Activated CD4-positive, alpha-beta T cell treated with anti-CD3 and anti-CD28 coated beads, Interleukin-2, amount 50 U/mL, for 1 hour (primary cell): ENCODE measurements at places on chromosomes 1 and 21.
A peak's percentile ranks its signal among the peaks of the same experiment; 100 is the strongest.

- no peak for DNase-seq
Observed at GRCh38 chr1:99369154-99369553, 104.9 kb downstream of the PLPPR4 start.

- no peak for DNase-seq
Observed at GRCh38 chr1:168976267-168976666, 130.2 kb upstream of the ATP1B1 start.

DNA sequence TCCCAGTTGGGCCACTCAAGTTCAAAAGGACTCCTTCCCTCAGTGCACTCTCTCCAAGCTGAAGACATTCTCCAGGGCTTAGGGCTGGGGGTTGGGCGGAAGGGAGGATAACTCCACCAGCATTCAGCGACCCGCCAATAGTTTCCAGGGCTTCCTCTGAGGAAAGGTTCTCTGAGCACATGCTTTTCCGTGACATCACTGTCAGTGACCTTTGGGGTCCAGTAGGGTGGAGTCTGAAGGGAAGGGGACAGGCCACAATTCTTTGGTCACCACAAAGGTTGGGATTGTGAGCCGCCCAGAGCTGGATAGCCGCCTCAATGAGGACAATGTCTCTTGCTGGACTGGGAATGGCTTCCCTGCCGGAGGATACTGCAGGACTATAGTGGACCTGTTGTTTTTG lies 22.8 kb upstream of the RXRG start:
- no peak for DNase-seq

DNA sequence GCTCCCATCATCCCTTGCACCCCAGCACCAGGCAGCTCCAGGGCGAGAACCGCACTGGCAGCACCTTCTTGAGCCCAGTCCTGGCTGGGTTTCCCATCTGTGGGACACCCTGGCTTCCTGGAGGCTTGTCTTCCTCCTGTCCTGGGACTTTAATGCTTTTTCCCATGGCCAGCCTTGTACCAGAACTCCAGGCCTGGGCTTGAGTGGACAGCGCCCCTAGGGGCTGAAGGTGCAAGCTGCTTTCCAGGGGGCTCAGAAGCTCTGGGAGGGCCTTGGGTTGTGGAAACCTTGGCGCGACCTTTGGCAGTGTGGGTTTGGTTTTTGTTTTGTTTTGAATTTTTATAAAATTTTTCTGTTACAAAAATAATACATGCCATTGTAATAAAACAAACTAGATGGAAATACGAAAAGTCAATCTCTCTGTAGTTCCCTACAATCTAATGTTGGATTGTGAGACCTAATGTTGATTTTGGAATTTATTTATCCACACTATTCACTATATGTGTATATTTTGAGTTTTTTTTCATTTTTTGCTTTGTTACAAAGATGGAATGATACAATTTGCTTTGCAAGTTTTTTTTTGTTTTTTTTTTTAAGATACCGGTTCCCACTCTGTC lies 33.8 kb upstream of the RPL11 start:
- DNase-seq = peak; percentile 30

GRCh38 chr1:114545315-114545714 lies 34.3 kb upstream of the TRIM33 start:
- no peak for DNase-seq

DNA sequence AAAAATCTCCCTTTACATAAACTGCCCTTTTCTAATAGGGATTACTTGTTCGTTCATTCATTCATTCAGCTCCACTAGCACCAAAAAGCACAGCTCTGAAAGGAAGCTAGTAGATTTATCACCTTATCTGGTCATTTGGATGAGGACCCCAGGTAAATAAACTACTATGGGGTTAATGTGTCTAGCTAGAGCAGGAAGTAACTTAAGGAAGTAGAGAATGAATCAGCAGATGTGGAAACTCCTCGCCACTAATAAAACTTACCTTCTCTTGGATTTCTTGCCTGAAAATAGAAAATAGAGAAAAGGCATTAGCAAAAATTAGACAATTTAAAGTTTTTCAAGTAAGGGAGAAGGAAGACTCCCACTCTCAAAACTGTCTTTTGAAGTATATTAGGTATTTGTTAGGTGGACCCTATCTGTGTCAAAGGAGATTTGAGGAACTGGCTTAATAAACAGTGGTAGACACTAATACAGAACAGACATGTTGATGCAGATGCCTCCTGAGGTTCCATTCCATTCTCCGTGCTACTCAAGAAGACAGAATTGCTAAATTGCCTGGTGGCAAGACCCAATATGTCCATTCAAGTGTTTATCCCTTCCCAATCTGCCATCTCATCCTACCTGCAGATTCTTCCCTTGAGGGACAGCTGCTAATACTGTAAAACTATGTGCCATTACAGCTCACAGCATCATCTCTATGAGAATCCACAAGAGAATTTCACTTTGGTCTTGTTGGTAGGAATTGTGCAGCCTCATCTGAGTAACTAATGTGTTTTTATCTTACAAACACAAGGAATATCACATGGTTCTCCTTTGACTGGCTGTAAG lies 14.9 kb downstream of the SELL start:
- DNase-seq = no peak

DNA sequence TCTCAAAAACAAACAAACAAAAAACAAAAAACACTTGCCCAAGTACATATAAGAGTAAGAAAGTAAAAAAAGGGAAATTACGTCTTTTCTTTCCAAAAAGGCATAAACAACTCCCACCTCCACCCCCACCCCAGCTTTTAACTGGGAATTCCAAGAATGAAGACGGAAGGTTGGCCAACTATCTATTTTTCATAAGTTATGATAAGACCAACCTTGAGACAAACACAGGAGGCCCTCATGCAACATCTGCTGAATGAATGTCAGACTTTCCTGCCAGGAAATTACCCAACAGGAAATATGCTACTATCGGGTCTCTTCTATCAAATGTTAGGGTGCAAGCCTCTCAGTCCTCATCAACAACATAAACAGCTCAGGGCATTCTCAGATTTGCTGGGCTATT lies 1.9 kb downstream of the BSDC1 start:
- no peak for DNase-seq

DNA sequence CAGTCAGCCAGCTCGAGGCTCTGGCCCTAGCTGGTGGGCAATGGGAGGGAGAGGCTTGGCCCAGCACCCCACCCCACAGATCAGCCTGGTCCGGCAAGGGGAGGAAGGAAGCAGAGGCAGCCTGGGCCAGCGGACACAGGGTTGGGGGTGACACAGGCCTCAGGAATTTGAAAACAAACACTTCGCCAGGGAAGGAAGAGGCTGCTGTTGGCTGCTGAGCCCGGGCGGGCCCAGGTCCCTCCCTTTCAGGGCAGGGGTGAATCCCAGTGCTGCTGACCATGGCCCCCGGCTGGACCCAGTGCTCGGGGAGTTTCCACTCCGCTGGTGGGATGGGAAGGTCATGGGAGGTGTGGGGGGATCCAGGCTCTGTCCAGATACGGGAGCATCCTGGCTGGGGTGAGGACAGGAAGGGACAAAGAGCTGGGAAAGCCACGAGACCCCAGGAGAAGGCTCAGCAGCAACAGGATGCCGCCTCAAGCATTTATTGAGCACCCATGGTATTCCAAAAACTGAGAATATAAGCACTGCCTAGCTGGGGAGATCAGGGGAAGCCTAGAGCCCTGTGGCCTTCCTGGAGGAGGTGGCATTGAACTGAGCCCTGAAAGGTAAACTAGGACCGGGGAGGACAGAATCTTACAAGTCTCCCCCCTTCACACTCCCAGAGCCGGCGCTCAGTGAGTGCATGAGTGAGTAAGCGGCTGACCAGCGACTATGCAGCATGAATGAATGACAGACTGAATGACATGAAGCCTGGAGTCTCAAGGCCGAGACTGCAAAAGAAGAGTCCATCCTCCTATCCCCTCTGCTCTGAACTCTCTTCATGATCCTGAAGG lies 26.2 kb upstream of the EPHA2 start:
- DNase-seq = no peak

- DNase-seq = no peak
Observed at GRCh38 chr1:54365847-54366246, 40.3 kb downstream of the SSBP3 start.

- DNase-seq = no peak
Observed at GRCh38 chr1:53740621-53741105, 1.7 kb upstream of the GLIS1 start.

DNA sequence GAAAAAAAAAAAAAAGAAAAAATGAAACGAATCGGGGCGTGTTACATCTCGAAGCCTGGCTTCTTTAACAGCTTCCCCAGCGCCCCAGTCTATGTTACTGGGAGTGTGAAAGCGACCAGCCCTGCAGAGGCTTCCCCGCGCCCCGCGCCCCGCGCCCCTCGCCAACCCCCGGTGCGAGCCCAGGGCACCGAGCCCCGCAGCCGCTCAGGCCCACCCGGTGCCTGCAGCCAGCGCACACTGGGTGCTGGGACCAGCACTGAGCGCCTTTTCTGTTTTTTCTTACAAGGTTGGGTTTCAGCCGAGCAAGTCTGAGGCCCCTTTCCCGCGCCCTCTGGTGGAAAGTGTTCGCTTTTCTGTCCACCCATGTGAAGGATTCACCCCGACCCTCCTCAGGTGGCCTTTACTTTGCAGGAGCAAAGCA lies 42.1 kb upstream of the ZNF496 start:
- DNase-seq = peak; percentile 55

DNA sequence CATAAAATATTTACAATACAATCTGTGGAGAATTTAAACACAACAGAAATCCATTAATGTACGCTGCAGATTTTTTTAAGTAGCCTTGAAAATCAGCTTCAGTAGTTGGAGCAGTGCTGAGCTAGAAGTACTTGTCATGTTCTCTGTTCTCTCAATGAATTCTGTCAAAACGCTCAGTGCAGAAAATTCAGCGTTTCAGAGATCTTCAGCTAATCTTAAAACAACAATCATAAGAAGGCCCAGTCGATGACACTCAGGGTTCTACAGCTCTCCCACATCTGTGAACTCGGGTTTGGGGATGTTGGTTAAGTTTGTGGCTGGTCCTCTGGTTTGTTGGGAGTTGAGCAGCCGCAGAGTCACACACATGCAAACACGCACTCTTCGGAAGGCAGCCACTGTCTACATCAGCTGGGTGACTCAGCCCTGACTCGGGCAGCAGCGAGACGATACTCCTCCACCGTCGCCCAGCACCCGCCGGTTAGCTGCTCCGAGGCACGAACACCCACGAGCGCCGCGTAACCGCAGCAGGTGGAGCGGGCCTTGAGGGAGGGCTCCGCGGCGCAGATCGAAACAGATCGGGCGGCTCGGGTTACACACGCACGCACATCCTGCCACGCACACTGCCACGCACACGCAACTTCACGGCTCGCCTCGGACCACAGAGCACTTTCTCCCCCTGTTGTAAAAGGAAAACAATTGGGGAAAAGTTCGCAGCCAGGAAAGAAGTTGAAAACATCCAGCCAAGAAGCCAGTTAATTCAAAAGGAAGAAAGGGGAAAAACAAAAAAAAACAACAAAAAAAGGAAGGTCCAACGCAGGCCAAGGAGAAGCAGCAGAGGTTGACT lies 161.2 kb downstream of the RUNX1 start:
- peak; percentile 86 for DNase-seq
